Fibroblast of lung (primary cell): ENCODE measurements at places on chromosomes 5 and 9. TPM values are rescaled to one million over a fixed set of nuclear protein-coding genes. Genes with fewer than 3 reads are reported as not detected.

The TLX3 gene
- total RNA-seq, result not detected in 2 replicates

The TSSK1B gene
- under 0.01 and 0.50 TPM in 2 replicates for total RNA-seq

DNA sequence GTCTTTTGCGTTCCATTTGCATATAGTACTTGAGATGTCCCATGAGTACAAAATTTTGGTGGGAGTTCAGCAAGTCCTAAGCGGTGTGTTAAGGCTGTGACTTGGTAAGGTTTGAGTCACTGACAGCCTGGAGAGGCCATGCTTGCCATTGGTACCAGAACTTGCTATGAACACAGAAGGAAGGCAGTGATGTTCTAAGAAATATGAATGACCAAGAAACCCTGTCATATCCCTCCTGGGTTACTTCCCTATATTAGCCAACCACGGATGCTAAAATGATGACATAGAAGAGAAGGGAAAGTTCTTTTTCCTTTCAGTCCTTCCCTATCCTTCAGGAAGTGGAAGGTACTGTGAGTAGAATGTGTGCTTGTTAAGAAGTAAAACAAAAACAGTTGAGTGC is 136.7 kb downstream of the GCNT1 start:
- no peak for DNase-seq
- no peaks in the 10 kb centered on the region for H3K27me3 ChIP-seq
- H3K4me3 ChIP-seq, result no peak overlapping the region
- no peaks in the 10 kb centered on the region for H3K36me3 ChIP-seq

The CARD6 gene
- 12.7 and 14.4 TPM in 2 replicates for total RNA-seq

GRCh38 chr5:122078116-122079110 is at the start of gene LOX:
TSS of gene LOX (minus strand) at chr5:122078259. CDS start at chr5:122077985, 274 bp downstream.
- H3K27ac ChIP-seq, result peak within 1 kb of the TSS; percentile 74
- H3K27me3 ChIP-seq, result no peaks in the 10 kb centered on the region
- peaks cover 2% of the 10 kb centered on the region for H3K36me3 ChIP-seq
- H3K4me1 ChIP-seq, result peaks cover 4% of the 10 kb centered on the region
- DNase-seq, result peak; percentile 95
- H3K4me3 ChIP-seq, result peak within 1 kb of the TSS; percentile 50

- no peaks in the 10 kb centered on the region for H3K4me1 ChIP-seq
- DNase-seq, result no peak
- no peak overlapping the region for H3K27ac ChIP-seq
- H3K4me3 ChIP-seq, result no peak overlapping the region
- no peaks in the 10 kb centered on the region for H3K36me3 ChIP-seq
- peaks cover 5% of the 10 kb centered on the region for H3K27me3 ChIP-seq
Observed at GRCh38 chr9:5315187-5315923, 10.8 kb upstream of the RLN2 start.

The CCNG1 gene
- total RNA-seq, result 449 and 600 TPM in 2 replicates

The RNF130 gene
- total RNA-seq, result 14.7 and 18.2 TPM in 2 replicates

The NINJ1 gene
- total RNA-seq, result 56.2 and 59.9 TPM in 2 replicates

The SV2C gene
- not detected in 2 replicates for total RNA-seq

The MARCHF3 gene
- 8.7 and 11.6 TPM in 2 replicates for total RNA-seq

The ARSK gene
- total RNA-seq, result 10.0 and 19.3 TPM in 2 replicates

DNA sequence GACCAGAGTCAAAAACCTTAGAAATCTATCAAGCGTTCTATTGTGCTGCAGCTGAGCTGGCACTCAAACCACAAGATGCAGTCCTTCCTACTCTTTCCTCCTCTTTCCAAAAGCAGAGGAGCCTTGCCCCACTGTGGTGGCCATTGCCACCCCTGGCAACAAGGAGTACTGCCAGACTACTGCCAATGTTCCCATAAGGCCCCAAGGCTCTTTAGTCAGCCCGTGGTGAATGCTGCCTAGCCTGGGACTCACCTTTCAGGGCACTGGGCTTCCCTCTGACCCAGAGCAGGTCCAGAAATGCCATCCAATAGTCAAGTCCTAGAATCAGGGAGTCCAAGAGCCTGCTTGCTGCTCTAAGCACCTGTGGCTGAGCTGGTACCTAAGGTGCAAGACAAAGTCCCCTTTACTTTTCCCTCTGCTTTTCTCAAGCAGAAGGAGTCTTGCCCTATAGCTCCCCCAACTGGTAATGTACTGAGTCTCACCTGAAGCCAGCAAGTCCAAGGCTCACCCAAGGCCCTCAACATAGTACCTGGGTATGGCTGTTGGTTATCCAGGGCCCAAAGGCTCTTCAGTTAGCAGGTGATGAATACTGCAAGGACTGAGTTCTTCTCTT is 219.4 kb downstream of the ATPSCKMT start:
- H3K27me3 ChIP-seq, result no peaks in the 10 kb centered on the region
- H3K4me1 ChIP-seq, result no peaks in the 10 kb centered on the region
- H3K36me3 ChIP-seq, result no peaks in the 10 kb centered on the region
- H3K4me3 ChIP-seq, result no peak overlapping the region

The NIPAL4 gene
- 0.17 and 0.26 TPM in 2 replicates for total RNA-seq

- H3K4me1 ChIP-seq, result no peaks in the 10 kb centered on the region
- H3K4me3 ChIP-seq, result no peak overlapping the region
- DNase-seq, result no peak
- H3K36me3 ChIP-seq, result no peaks in the 10 kb centered on the region
- no peaks in the 10 kb centered on the region for H3K27me3 ChIP-seq
Observed at GRCh38 chr9:107878462-107878861, 388.9 kb upstream of the KLF4 start.

The SLC34A3 gene
- not detected in 2 replicates for total RNA-seq

- no peak overlapping the region for H3K4me3 ChIP-seq
- H3K36me3 ChIP-seq, result no peaks in the 10 kb centered on the region
- H3K27ac ChIP-seq, result no peak overlapping the region
- peak; percentile 29 for DNase-seq
- H3K4me1 ChIP-seq, result no peaks in the 10 kb centered on the region
Observed at GRCh38 chr5:73088026-73088425, 32.3 kb upstream of the TMEM171 start.

DNA sequence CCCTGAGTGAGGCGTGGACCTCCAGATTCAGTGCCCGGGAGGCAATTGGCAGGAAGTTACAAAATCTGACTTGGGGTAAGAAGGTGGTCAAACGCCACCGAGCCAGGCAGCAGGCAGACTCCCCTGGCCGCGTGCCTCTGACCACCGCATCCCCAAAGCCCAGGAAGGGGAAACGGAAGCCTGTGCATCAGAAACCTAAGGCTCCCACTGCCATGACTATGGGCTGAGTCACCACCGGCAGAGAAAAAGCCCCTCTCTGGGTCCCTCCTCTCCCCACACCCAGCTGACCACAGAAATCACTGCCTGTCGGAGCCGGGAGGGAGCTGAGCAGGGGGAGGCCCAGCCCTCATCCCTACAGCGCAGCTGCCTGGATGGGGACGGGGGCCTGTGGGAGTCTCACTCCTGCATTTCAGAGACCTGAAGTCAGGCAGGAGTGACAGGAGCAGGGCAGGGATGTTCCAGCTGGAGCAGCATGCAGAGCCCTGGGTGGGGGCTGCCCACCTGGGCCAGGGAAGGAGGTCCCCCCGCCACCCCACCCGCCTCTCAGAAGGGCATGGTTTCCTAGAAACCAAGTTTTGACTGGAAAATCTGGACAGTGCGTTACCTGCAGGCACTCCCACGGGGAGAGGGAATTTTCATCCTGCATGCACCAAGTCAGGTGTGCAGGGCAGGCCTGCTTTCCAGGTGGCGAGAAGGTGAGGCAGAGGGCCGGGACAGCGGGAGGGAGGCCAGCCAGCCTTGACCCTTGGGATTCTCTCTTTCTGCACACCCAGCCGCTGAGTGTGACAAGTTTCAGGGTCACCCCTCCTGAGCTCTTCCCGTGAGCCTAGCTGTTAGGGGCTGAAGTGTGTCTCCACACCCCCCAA is 68.2 kb downstream of the LRSAM1 start:
- H3K36me3 ChIP-seq, result peaks cover 45% of the 10 kb centered on the region
- no peaks in the 10 kb centered on the region for H3K27me3 ChIP-seq
- DNase-seq, result peak; percentile 95
- H3K27ac ChIP-seq, result peak overlapping the region; percentile 97

GRCh38 chr5:15646371-15646770 is 146.4 kb downstream of the FBXL7 start:
- no peak for DNase-seq
- H3K27me3 ChIP-seq, result no peaks in the 10 kb centered on the region
- no peak overlapping the region for H3K4me3 ChIP-seq
- H3K36me3 ChIP-seq, result no peaks in the 10 kb centered on the region
- peaks cover 2% of the 10 kb centered on the region for H3K4me1 ChIP-seq
- no peak overlapping the region for H3K27ac ChIP-seq

The SPATA31C2 gene
- not detected in 2 replicates for total RNA-seq

DNA sequence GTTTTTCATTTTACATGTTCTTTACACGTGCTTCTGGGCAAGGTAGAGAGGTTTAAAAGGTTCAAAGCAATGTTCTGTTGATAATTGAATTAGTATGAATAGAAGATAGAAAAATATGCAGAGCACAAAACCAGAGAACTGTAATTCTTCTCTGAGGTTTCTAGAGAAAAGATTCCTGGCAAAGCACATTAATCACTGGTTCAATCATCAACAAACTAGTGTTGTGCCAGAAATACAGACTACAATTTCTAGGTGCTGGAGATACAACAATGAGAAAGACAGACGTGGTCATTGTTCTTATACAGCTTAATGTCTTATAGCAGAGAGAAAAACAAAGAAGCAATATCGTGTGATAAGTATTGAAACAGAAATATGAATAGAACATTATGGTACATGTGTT is 25.5 kb downstream of the MEGF9 start:
- DNase-seq, result no peak
- no peak overlapping the region for H3K27ac ChIP-seq
- peaks cover 8% of the 10 kb centered on the region for H3K4me1 ChIP-seq
- no peak overlapping the region for H3K4me3 ChIP-seq
- no peaks in the 10 kb centered on the region for H3K27me3 ChIP-seq

GRCh38 chr5:119396030-119396664 is 40.3 kb downstream of the TNFAIP8 start:
- no peaks in the 10 kb centered on the region for H3K27me3 ChIP-seq
- H3K36me3 ChIP-seq, result no peaks in the 10 kb centered on the region
- no peak for DNase-seq
- no peak overlapping the region for H3K4me3 ChIP-seq
- no peak overlapping the region for H3K27ac ChIP-seq
- H3K4me1 ChIP-seq, result peaks cover 3% of the 10 kb centered on the region

DNA sequence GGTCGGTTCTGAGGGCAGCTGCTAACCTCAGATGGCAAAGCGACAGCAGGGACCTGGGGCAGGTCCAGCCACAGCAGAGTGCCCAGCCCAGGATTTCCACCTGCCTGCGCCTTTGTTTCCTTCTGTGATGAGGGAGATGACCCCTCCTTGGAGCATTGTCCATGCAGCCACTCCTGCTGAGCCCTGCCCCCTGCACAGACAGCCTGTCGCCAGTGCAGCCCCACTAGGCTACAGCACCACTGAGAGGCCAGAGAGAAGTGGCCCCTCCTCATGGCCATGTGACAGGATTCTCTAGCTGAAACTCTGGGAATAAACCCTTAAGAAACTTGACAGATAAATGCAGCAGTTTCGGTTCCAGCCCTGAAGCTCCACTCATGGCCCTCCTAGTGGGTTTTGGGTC is 10.5 kb upstream of the MRNIP start:
- no peak overlapping the region for H3K4me3 ChIP-seq
- peaks cover 35% of the 10 kb centered on the region for H3K36me3 ChIP-seq
- no peaks in the 10 kb centered on the region for H3K4me1 ChIP-seq
- DNase-seq, result no peak

The DNAH5 gene
- 0.77 and 3.1 TPM in 2 replicates for total RNA-seq

GRCh38 chr5:16500024-16500423 is 34.4 kb upstream of the ZNF622 start:
- no peaks in the 10 kb centered on the region for H3K27me3 ChIP-seq
- H3K4me3 ChIP-seq, result no peak overlapping the region
- H3K27ac ChIP-seq, result no peak overlapping the region

DNA sequence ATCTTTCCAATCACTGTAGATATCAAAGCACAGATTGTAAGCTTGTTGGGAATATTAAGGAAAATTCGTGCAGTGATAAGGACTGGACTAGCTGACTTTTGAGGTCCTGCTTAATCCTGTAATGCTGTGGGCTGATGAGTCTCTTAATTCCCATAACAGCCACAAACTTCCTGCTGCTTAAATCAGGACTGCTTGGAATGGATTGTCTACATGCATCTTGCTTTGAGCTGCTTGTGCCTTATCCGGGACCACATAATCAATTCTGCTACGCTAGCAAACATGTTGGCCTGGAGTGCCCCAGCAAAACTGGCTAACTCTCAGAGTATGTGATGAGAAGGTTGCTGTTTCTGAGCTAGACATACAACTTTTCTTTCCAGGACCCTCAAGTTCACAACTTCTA is 79.6 kb downstream of the SNCAIP start:
- H3K27me3 ChIP-seq, result no peaks in the 10 kb centered on the region
- no peaks in the 10 kb centered on the region for H3K4me1 ChIP-seq
- H3K27ac ChIP-seq, result no peak overlapping the region
- DNase-seq, result peak; percentile 33
- no peaks in the 10 kb centered on the region for H3K36me3 ChIP-seq

- DNase-seq, result no peak
- H3K4me1 ChIP-seq, result no peaks in the 10 kb centered on the region
- no peaks in the 10 kb centered on the region for H3K36me3 ChIP-seq
- H3K27ac ChIP-seq, result no peak overlapping the region
- no peaks in the 10 kb centered on the region for H3K27me3 ChIP-seq
Observed at GRCh38 chr9:18330401-18331309, 143.3 kb upstream of the ADAMTSL1 start.

GRCh38 chr9:108535526-108535925 is 320.3 kb downstream of the ACTL7B start:
- H3K27me3 ChIP-seq, result no peaks in the 10 kb centered on the region
- no peak overlapping the region for H3K4me3 ChIP-seq
- DNase-seq, result peak; percentile 20
- peak overlapping the region; percentile 21 for H3K27ac ChIP-seq

The STPG3 gene
- total RNA-seq, result not detected in 2 replicates

GRCh38 chr9:122463828-122464632 is 13.7 kb downstream of the OR1J1 start:
- H3K36me3 ChIP-seq, result no peaks in the 10 kb centered on the region
- H3K4me1 ChIP-seq, result peaks cover under 1% of the 10 kb centered on the region
- H3K4me3 ChIP-seq, result peak overlapping the region; percentile 56
- DNase-seq, result no peak
- H3K27ac ChIP-seq, result no peak overlapping the region

The EQTN gene
- total RNA-seq, result not detected in 2 replicates

GRCh38 chr5:181217803-181218062 is 5.3 kb upstream of the TRIM41 start:
- peak overlapping the region; percentile 51 for H3K4me3 ChIP-seq
- no peak for DNase-seq

DNA sequence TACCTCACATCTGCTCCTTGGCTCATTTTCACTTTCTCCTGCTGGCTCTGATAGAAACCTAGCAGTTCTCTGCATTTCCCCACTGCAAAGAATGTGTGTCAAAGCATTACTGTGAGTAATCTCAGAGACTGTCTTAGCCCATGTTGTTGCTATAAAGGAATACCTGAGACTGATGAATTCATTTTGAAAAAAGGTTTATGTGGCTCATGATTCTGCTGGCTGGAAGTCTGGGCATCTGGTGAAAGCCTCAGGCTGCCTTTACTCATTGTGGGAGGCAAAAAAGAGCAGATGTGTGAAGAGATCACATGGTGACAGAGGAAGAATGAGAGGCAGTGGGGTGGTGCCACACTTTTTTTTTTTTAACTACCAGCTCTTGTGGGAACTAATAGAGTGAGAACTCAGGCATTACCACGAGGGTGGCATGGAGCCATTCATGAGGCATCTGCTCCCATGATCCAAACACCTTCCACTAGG is 191.6 kb upstream of the CTNND2 start:
- peak; percentile 23 for DNase-seq
- no peak overlapping the region for H3K4me3 ChIP-seq
- no peak overlapping the region for H3K27ac ChIP-seq
- no peaks in the 10 kb centered on the region for H3K36me3 ChIP-seq
- H3K27me3 ChIP-seq, result no peaks in the 10 kb centered on the region

GRCh38 chr9:127056446-127056845 is 66.0 kb downstream of the ANGPTL2 start:
- no peak overlapping the region for H3K27ac ChIP-seq
- H3K4me1 ChIP-seq, result peaks cover 17% of the 10 kb centered on the region
- no peaks in the 10 kb centered on the region for H3K27me3 ChIP-seq
- H3K36me3 ChIP-seq, result no peaks in the 10 kb centered on the region
- no peak overlapping the region for H3K4me3 ChIP-seq
